ENCODE measurements at places on chromosomes 11 and 22.

DNA sequence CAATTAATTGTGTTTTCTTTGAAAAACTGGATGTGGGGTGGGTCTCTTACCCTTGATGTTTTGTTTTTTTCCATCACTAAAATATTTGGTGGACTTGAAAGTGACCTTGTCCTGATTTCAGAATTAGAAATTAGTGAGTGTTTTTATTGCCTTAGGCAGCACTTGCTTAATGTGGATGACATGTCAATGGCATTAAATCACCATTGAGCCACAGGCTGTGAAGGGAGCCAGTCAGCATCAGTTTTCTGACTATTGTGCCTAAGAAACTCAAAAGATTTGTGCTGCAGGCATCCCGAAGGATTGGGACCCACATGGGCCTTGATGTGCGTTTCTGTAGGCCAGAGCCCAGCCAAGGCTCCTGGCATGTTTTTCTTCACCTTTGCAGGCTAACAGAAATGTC lies 53.8 kb downstream of the SWAP70 start:
- DNase-seq: peak; percentile 47

- DNase-seq: no peak
These were observed 22.9 kb downstream of the IGLL5 start for GRCh38 chr22:22910272-22911240.

- no peak for DNase-seq
These were observed 25.8 kb downstream of the USP35 start for GRCh38 chr11:78214331-78215194.

- no peak for DNase-seq
These were observed 805.6 kb upstream of the LRRC4C start for GRCh38 chr11:42265072-42265471.

DNA sequence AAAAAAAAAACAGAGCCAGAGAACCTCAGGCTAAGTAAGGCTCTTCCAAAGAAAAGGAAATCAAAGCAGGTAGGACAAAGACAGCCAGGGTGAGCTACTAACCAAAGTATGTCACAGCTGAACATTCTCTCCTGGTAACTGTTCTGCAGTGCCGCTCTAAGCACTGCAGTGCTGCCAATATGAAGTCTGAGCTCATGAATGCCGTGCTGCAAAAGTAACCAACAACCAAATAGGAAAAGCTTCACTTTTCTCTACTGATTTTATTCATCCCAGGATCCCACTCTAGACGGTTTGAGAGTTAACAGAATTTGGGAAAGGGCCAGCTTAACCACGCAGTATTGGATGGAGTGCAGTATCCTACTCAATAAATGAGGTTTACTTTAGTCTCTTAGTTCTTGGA lies 3.5 kb downstream of the SIK3 start:
- no peak for DNase-seq

GRCh38 chr11:90343673-90344072 lies 120.8 kb upstream of the CHORDC1 start:
- no peak for DNase-seq

GRCh38 chr11:116262370-116262769 lies 510.4 kb downstream of the BUD13 start:
- no peak for DNase-seq

DNA sequence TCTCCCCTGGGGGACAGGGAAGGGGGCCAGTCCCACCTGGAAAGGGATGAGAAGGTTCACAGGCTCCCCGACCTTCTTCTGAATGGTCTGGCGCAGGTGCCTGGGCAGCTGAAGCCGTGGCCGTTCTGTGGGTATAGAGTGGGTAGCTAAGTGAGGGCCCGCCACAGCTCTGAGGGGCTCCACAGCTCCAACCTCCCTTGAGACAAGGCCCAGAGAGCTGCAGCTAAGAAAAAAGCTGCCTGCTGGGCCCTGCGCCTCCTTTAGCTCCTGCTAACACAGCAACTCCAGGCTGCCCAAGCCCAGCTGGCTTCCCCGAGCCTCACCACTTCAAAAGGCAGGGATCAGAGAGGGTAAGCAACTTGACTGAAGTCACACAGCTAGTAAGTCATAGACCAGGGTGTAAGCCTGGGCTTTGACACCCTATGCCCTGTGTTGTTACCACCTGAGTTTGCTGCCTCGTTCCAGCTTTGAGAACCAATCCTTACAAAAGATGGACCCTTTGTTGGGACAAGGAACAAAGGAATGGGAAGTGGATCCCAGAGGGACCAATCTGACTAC lies 18.5 kb downstream of the MYBPC3 start:
- no peak for DNase-seq

GRCh38 chr11:131186629-131187101 lies 183.8 kb upstream of the NTM start:
- DNase-seq: no peak

GRCh38 chr11:38547462-38547861 lies 1949.4 kb upstream of the RAG2 start:
- no peak for DNase-seq

Measured in activated CD4-positive, alpha-beta T cell treated with anti-CD3 and anti-CD28 coated beads, Interleukin-2, amount 10 ng/mL, durations not matched to agents 24 days and 14 days (primary cell).